ENCODE measurements at places on chromosomes 12 and 14. TPM values are rescaled to one million over a fixed set of nuclear protein-coding genes. Genes with fewer than 3 reads are reported as not detected.

Gene TSHR
- total RNA-seq: 0.29 TPM

Gene SYT1
- 23.6 TPM for total RNA-seq

Gene CD163L1
- total RNA-seq: 5.8 TPM

Gene CRACR2A
- 1.8 TPM for total RNA-seq

Gene KCNJ8
- total RNA-seq: 28.3 TPM

Gene EEA1
- total RNA-seq: 12.3 TPM

Gene TAS2R46
- total RNA-seq: 6.7 TPM

Gene DHRS2
- 90.6 TPM for total RNA-seq

Gene CCDC177
- total RNA-seq: not detected

Gene CATSPERB
- total RNA-seq: 0.99 TPM

Gene ALX1
- 40.2 TPM for total RNA-seq

Gene SLC22A17
- 81.9 TPM for total RNA-seq

Gene TAS2R43
- 10.3 TPM for total RNA-seq

Gene KRT80
- 0.70 TPM for total RNA-seq

Gene TEX22
- total RNA-seq: 0.23 TPM

Gene VPS29
- total RNA-seq: 58.7 TPM

Gene KRT82
- not detected for total RNA-seq

Gene A2ML1
- 0.93 TPM for total RNA-seq

Gene TTC5
- total RNA-seq: 20.5 TPM

Gene CCDC198
- total RNA-seq: 176 TPM

Gene PTGER2
- 8.3 TPM for total RNA-seq

Gene SUPT16H
- 74.0 TPM for total RNA-seq

Gene TMEM63C
- 0.35 TPM for total RNA-seq

Gene C3AR1
- total RNA-seq: 5.8 TPM

Gene SIX1
- total RNA-seq: 18.0 TPM

Gene TAS2R8
- total RNA-seq: 0.18 TPM

Gene VWF
- 34.8 TPM for total RNA-seq

Gene KSR2
- 1.1 TPM for total RNA-seq

Gene DCN
- total RNA-seq: 388 TPM

Gene PAX9
- 0.53 TPM for total RNA-seq

Gene DTX1
- 20.1 TPM for total RNA-seq

Gene SDR9C7
- not detected for total RNA-seq

Gene MYRFL
- 1.9 TPM for total RNA-seq

Gene COX14
- 48.9 TPM for total RNA-seq

Gene RNF212B
- total RNA-seq: 0.18 TPM

Gene GNB3
- total RNA-seq: 3.7 TPM

Gene PTPRB
- 40.4 TPM for total RNA-seq

Gene SRRM4
- 0.06 TPM for total RNA-seq

Gene AHNAK2
- total RNA-seq: 2.6 TPM

Gene PRB2
- total RNA-seq: not detected

Gene SELPLG
- 4.8 TPM for total RNA-seq

Gene GDF3
- total RNA-seq: 0.64 TPM

Gene SERPINA5
- 20.0 TPM for total RNA-seq

Gene ZNF385A
- total RNA-seq: 12.1 TPM

Gene EPYC
- total RNA-seq: not detected

Gene LMNTD1
- not detected for total RNA-seq

Gene GLTP
- total RNA-seq: 37.0 TPM

Gene JAG2
- 17.4 TPM for total RNA-seq
